ENCODE measurements at places on chromosomes 7 and 10.
A peak's percentile ranks its signal among the peaks of the same experiment; 100 is the strongest.

GRCh38 chr10:21715531-21716195, 181.6 kb downstream of the MLLT10 start:
- DNase-seq = no peak

GRCh38 chr7:17150018-17150417, 148.4 kb upstream of the AHR start:
- DNase-seq = no peak

- DNase-seq = peak; percentile 95
Measured at GRCh38 chr10:8404721-8405120, 350.2 kb downstream of the GATA3 start.

DNA sequence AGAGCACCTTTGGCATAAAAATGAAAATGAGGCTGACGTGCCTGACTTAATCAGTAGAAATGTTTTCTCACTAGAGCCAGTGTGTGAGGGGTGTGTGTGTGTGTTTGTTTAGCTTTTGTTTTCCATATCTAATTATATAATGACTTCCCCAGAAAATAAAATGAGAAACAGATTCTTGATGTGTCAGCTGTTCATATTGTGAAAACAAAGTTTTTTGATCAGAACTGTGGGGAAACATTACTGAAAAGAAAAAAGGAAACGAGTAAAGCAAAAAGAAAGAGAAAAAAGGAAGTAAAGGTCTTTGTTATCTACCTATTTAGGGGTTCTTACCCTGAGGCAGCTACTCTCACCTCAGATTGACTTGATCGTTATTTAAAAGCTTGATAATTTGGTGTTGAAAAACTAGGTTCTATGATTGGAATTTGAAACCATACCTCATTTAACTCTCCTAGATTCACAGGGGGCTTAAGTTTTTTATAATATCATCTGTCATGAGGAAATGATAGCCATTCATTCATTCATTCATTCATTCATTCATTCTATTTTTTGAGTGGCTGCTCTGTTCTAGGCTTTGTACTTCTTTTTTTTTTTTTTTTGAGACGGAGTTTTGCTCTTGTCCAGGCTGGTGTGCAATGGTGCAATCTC, 58.0 kb downstream of the CREM start:
- no peak for DNase-seq

DNA sequence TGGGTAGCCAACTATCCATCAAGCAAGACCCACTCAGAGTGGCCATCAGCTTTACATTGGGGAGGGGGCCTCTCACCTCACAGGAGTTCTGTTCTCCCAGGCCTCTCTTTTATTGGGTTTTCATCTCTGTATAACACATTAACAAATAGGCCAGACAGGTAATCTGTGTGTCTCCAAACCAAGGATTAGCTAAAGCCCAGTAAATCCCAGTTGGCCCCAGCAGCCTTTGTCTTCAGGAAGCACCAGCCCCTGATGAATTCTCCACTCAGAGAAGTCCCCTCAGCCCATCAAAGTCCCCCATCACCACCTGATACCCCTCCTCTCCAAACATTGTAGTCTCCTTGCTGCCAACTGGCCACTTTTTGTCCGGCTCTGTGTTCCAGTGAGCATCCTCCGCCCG, 16.9 kb upstream of the SLF2 start:
- no peak for DNase-seq

GRCh38 chr7:121180436-121181063, 148.2 kb upstream of the WNT16 start:
- DNase-seq = no peak

GRCh38 chr7:128154504-128154903, 86.6 kb upstream of the LEP start:
- DNase-seq = no peak

DNA sequence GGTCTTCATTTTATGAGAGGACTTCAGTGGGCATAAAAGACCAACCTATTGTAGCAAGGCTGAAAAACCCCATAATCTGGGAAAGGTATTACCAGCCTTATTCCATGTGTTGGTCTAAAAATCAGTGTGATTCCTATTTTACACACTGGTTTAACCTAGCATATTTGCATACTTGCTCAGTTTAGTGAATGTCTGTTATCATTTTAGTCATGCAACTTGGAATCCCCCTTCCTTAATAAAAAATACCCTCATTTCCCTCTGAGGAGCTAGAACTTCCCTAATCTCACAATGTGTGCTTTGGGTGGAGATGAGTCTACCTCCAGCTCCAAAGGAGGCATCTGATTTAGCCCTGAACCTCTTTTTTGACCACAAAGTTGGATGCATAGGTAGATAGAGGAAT, 312.8 kb upstream of the SORCS1 start:
- no peak for DNase-seq

DNA sequence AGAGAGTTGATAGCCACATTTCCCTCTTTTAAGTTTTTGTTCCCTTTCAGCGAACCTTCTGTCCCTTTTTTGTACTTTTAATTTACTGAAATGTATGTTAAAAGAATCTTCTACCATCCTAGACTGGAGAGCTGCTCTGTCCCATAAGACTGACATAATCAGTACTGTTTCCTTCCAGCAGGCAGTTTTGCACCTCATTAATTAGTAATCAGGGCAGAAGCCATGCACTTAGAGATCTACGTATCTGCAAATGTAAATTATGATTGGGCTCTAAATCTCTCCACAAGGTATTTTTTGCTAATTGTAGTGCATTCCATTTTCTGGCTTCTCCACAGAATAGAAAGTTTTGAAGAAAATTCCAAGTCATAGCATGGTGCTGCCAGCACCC, 232.1 kb downstream of the CELF2 start:
- DNase-seq = no peak
